Globus pallidus (tissue), 1 donor: ENCODE measurements at places on chromosomes 1 and 21.

- no peak for DNase-seq
Observed at GRCh38 chr1:81681601-81682266, 119.0 kb upstream of the ADGRL2 start.

- no peak for DNase-seq
Observed at GRCh38 chr1:192966073-192966472, 93.1 kb downstream of the UCHL5 start.

GRCh38 chr1:113168946-113169345 is 95.9 kb downstream of the LRIG2 start:
- no peak for DNase-seq

- no peak for DNase-seq
Observed at GRCh38 chr1:46547481-46548383, 3.7 kb downstream of the KNCN start.

GRCh38 chr1:172928412-172928811 is 122.3 kb downstream of the TNFSF18 start:
- DNase-seq: no peak

- no peak for DNase-seq
Observed at GRCh38 chr1:53317646-53318539, 10.0 kb downstream of the LRP8 start.

DNA sequence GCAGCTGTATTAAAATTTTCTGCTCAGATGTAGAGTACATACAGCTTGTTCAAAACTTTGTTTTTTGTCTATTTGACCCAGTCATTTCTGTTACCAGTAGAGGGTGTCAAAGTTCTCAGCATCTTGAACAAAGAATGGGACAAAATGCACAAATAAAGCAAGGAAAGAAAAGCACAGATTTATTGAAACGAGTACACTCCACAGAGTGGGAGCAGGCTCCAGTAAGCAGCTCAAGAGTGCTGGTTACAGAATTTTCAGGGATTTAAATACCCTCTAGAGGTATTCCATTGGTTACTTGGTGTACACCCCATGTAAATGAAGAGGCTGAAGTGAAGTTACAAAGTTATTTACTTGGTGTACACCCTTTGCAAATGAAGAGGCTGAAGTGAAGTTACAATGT is 8.9 kb upstream of the PRMT6 start:
- DNase-seq: no peak

GRCh38 chr21:37769656-37770055 is 146.6 kb downstream of the KCNJ6 start:
- DNase-seq: no peak

GRCh38 chr1:63813829-63814277 is 40.0 kb downstream of the ROR1 start:
- no peak for DNase-seq

- DNase-seq: no peak
Observed at GRCh38 chr1:30780409-30780808, 22.8 kb upstream of the LAPTM5 start.

DNA sequence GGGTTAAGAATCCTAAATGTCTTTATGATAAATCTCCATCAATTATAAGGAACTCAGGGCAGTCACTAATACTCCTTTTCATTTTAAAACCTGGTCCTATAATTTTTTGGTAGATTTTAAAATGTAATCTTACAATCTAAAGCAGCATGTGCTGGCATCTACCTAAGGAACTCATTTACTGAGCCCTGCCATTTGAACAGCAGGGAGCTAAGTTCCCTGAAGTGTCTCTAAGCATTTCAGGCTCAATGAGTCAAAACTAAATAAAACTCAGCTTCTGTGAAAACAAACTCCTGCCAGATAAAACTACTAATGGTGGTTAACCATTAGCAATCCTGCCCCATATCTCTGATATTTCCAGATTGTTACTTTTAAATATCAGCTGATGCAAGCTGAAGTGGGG is 1371.8 kb upstream of the PRMT6 start:
- no peak for DNase-seq

GRCh38 chr1:201676197-201676596 is 137.3 kb downstream of the NAV1 start:
- DNase-seq: no peak

DNA sequence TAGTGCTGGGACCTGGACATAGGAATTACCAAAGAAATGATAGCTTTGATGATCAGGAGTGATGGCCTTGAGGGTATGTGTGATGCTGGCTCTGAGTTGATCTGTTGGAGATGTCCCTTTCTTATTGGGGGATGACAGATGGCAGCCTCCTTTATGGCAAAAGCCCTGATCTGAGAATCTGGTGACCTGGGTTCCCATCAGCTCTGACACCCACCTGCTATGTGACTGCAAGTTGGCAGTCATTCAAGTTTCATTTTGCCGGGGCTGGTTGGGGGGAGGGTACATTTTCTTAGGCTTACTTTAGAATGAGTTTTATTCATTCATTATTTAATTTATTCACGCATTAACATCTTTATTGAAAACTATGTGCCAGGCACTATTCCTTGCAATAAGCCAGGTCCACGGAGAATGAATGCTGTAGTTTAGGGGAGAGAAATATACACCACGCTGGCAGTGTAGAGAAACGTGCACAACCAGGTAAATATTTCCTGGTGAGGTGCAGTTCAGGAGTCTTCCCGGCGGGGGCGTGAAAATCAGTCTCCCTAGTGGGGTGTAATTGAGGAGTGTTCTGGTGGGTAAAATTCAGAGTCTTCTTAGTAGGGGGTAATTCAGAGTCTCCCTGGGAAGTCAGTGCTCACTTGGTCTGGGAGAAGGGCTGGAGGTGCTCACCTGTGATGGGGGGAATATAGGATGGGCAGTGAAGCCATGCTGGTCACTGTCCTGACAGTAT is 401.3 kb downstream of the CAMTA1 start:
- DNase-seq: no peak

GRCh38 chr1:46070164-46070814 is 62.1 kb downstream of the PIK3R3 start:
- peak; percentile 33 for DNase-seq
